HT1080 (cell line): ENCODE measurements at places on chromosomes 11 and 22.

GRCh38 chr11:55697817-55698216 is 35.8 kb downstream of the OR4C6 start:
- no peak for DNase-seq

DNA sequence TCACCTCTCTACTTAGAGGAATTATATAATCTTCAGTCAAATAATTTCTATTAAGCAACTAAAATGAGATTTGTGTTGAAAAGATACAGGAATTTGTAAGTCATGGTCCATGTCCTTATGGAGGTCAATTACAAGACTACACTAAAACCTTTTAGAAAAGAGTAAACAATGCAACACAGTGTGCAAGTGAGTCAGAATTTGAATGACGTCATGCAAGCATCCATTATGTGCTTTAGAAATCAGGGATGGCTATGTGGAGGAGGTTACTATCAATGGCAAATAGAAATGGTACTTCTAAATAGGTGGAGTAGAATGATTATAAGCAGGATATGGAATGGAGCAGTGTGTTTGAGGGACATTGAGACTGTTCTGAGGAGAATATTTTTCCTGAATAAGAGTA is 16.6 kb downstream of the OR10D3 start:
- DNase-seq, result peak; percentile 26

GRCh38 chr11:113884361-113884836 is 9.0 kb upstream of the USP28 start:
- DNase-seq, result no peak

DNA sequence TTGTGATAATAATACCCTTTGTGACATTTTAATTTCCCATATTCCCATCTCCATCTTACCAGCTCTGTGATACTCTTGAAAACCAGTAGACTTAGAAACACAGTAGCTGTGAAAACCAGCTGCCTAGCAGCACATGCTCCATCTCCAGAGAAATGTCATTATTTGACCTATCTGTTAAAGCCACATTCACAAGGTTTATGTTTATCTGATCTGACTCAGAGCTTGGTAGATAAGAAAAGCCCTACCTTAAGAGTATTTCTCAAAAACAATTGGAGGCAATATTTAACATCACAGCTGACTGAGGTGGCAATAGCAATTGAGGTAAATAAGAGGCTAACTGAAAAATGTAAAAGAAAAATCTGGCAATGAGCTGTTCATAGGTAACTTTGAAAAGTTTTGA is 8.1 kb upstream of the ANO3 start:
- no peak for DNase-seq

DNA sequence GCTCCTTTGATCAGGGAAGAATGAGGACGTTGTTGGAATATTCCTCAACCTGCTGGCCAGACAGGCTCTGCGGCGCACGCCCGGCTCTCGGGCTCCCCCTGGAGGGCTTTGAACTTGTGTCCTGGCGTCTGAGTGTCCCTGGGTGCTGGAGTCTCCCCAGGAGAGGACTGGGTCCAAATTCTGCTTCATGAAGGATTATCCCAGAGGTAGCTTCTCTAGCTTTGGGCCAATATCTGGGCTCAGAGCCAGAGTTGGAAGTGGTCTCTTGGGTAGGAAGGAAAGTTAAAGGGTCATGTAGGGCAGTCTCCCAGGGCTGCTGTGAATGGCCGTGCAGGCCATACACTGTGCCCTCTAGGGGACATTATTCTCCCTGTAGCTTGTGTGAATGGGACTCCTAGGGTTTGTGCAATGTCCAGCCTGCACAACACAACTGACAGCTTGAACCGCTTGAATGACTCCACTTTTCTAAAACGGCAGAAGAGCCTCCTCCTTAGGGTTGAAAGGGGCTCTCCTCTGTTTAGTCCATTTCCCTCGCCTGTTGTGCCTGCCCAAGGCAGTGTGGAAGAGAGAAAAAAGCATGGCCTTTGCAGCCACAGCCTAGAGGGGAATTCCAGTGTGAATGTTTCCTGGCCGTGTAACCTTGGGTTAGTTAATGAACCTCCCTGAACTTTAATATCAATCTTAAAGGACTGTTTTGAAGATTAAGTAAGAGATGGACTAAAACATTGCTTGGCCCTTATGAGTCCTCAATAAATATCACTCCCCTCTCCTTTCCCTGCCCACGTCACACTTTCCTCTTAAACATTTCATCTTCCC is 111.2 kb upstream of the THY1 start:
- DNase-seq, result peak; percentile 63

- DNase-seq, result peak; percentile 33
These were observed 20.2 kb downstream of the BPIFC start for GRCh38 chr22:32444068-32444467.
